ENCODE measurements at places on chromosomes 6 and 20.

- no peak for DNase-seq
Observed at GRCh38 chr6:104633125-104633524, 226.6 kb downstream of the HACE1 start.

GRCh38 chr6:91653895-91654294, 1067.0 kb upstream of the MAP3K7 start:
- no peak for DNase-seq

GRCh38 chr20:35771367-35771688, 487 bp upstream of the PHF20 start:
- no peak for DNase-seq

- DNase-seq, result no peak
Observed at GRCh38 chr6:114997813-114998292, 655.0 kb upstream of the HS3ST5 start.

DNA sequence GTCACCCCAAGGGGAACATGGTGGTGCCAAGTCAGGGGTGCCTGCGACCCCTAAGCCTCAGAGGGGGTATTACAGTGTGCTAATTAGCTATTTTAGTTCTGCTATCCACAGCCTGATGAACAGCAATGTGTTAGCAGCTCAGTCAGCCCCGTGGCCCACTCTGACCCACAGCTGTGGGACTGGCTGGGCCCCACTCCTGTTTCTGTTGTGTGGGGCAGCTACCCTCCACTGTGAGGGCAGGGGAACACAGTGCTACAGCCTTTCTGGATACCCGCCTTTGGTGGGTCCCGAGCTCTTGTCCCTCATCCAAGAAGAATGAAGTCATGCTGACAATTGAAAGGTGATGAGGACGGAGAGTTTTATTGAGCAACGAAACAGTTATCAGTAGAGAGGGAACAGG, 152.5 kb upstream of the GGTLC1 start:
- DNase-seq, result no peak

All from right kidney (tissue), 9 donors.